Activated CD8-positive, alpha-beta memory T cell treated with anti-CD3 and anti-CD28 coated beads for 4 hours (primary cell): ENCODE measurements at places on chromosomes 3 and 15.

GRCh38 chr3:69647511-69648110 lies 91.7 kb upstream of the MITF start:
- DNase-seq = no peak

GRCh38 chr3:107985496-107985895 lies 105.3 kb downstream of the CD47 start:
- no peak for DNase-seq

DNA sequence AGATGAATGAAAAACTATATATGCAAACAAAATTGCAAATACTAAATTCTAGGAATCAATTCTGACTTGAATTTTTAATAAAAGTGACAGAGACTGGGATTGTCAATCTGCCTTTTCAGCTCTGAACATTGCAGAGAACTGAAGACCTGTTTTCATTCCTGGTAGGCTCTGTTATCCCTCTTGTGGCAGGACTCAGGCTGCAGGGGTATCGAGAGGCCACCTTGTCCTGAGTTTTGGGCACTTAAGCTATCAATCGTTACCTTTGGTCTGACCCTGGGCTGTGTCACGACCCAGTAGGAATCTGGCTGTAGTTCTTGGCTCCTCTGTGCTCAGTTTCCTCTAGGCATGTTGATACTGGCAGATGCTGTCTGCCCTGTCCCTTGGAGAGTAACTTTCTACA lies 238.0 kb downstream of the CACNA2D3 start:
- no peak for DNase-seq

DNA sequence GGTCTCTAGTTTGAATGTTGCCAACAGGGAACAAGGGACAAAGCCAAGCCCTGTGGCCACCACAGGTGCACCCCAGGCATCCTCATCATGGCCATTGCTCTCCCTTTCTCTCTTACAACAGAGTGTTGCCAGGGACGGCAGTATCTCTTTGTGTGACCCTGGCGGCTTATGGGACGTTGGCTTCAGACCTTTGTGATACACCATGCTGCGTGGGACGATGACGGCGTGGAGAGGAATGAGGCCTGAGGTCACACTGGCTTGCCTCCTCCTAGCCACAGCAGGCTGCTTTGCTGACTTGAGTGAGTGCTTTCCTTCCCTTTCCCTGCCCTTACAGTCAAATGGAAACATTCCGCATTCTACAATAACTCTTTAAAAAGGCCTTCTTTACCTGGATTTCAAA lies 38.2 kb downstream of the BOC start:
- no peak for DNase-seq

DNA sequence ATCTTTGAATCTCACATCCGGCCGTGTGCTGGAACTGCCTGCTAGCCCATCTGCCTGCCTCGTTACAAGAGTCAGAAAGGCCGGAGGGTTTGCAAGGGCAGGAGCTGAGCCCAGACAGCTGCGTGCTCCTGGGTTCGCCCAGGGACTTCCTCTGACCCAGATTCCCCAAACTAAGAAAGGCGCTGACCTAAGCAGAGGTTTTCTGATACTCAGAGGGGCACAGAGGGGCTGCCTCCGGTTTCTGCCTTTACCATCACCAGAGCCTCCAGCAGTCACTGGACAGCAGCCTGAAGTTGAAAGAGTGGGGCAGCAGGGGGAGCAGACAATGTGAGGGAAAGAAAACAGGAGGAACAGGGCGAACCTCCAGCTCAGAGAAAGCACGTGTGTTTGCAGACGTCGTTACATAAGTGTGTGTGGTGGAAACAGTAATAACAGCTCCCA lies 33.4 kb upstream of the RAD18 start:
- no peak for DNase-seq

DNA sequence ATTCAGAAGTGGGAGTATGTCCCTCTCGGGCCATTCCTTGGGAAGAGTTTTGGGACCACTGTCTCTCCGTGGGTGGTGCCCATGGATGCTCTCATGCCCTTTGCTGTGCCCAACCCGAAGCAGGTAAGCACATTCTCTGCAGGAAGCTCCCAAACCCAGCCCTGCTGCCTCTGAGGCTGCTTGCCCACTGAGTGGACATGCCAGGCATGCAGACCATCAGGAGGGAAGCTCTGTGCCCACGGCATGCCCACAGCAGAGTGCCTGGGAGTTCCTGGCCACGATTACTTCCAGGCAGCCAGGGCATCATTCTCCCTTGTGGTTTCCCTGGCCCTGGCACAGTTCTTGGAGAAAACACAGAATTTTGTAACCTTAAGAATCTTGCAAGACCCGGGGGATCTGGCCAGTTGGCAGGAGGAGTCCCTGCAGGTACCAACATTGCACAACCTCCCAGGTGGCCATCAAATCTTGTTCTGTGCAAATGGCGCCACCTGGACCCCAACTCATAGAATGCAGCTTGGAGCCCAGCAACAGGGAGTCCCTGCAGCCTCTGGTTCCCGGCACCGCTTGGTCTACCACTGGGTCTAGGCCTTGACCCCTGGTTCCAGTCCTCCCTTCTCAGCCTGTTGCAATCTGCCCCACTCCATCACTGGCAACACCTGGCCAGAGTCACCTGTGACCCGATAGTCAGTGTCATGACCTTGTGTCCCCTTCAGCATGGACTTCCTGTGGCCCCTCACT lies 20.4 kb downstream of the FAH start:
- peak; percentile 31 for DNase-seq

DNA sequence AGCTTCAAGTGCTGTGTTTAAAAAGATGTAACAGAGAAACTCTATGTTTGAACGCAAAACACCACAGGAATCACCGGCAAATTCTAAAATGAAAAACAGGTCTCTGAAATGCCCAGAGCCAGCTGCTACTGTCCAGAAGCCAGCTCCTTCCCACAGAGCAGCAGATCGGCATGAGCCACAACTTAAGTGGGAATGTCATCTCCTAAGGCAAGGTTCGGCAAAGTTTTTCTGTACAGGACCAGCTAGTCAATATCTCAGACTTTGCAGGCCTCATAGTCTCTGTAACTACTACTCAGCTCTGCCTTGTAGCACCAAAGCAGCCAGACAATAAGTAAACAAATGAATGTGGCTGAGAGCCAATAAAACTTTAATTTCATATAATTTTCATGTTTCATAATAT lies 4.9 kb downstream of the PLOD2 start:
- no peak for DNase-seq

DNA sequence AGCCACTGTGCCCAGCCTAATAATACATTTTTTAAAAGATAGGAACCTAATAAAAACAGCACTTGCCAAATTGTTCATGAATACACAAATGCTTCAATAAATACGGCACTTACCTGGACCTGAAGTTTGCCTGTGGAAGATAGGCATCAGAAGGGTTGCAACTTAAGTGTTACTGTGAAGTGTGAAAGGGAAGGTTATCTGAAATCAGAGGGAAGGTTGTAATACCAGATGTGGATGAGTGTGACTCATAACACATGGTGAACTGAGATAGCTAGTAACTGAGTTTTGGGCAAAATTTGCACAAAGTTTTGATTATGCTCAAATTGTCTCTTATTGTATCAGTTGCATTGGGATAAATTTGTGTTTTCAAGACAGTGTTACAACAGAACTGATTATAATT lies 68.0 kb downstream of the ATP11B start:
- no peak for DNase-seq

DNA sequence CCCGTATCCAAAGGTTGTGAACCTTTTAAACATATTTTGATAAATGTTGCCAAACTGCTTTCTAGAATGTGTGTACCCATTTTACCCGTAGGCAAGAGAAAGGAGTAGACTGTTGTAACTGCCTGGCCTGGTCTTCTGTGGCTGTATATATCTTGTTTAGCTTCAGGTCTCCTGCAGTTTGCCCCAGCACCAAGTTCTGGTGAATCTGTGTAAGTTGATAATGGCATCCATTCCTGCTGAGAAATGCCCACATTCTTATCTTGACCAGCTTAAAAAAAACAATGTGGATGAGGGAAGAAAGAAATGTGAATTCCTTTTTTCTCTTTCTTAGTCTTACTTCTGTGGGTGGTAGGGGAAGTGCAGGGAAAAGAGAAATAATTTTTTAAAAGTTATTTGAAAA lies 53.3 kb upstream of the TLE3 start:
- no peak for DNase-seq

GRCh38 chr3:170520996-170521395 lies 64.9 kb downstream of the SLC7A14 start:
- DNase-seq = no peak

DNA sequence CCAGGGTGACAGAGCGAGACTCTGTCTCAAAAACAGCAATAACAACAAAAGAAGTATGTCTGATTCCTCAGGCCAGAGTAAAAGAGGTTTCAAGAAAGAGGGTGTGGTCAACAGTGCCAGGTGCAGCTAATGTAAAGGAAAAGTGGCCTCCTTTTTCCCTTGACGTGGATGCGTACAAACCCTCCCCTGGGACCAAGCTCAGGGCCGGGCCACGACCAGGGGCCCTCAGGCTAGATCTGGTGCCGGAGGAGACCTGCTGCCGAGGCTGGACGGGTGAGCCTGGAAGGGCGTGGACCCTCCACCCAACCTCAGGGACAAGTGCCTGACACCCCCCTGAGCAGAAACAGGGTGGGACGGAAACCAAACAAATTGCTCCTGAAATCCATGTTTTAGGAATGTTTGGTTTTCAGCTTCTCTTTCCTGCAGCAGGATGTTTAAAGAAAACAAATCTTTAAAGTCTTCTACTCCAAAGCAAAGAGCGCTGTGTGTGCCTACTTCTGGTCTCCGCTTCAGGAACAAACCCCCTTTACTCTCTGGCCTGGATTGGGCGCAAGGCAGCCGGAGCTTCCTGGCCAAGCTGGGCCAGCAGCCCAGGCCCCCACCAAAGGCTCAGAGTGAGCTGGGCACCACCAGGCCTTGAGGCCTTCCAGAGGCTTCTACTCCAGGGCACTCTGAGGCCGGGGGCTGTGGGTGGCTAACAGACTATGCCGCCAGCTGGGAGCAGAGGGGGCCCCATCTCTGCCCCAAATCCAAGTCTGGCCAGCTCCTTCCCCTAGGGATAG lies 21.4 kb downstream of the ZDHHC19 start:
- DNase-seq = no peak

- no peak for DNase-seq
These were observed 4.8 kb downstream of the LCTL start for GRCh38 chr15:66560856-66561525.

DNA sequence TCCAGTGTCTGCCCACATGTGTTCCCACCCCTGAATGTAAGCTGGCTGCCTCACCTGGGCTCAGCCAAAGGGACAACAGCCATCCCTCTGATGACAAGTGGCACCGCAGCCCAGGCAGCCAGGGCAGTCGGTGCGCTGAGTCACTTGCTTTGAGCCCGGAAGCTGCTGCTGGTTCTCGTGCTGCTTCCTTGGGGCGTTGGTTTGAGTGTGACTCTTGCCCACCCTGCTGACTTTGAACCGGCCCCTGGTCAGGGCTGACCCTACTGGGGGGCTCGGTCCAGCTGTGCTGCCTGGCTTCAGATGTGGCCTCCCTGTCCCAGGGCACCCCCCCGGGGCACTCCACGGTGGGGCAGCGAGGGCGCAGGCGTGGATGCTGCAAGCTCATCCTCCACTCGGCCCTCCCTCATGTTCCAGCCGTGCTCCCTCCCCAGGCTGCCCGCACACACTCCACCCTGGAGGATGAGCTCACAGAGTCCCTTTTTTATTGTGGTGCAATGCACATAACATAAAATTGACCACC lies 62.1 kb downstream of the EFCAB12 start:
- no peak for DNase-seq

- no peak for DNase-seq
These were observed 40.1 kb upstream of the TAFA4 start for GRCh38 chr3:68972358-68972979.

- DNase-seq = no peak
These were observed 302.9 kb downstream of the TLE3 start for GRCh38 chr15:69794645-69795469.

- DNase-seq = no peak
These were observed 149.4 kb downstream of the WNT5A start for GRCh38 chr3:55337641-55338180.

DNA sequence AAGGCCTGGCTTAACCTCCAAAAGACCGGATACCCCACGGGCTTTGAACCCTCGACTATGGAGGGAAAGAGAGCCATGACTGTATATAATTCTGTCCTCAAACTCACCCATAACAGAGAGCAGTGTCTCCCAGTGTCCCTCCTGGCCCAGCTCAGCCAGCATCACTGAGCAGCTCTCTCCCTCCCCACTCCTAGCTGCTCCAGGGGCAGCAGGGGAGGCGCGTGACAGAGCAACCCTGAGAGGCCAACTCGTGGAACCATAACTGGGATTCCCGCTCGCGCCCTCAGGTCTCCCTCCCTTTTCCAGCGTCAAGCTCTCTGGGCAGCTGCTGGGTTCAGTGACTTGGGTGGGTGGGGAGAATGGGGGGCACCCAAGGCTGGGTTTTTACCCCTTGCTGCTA lies 561 bp upstream of the CPLX3 start:
- no peak for DNase-seq

DNA sequence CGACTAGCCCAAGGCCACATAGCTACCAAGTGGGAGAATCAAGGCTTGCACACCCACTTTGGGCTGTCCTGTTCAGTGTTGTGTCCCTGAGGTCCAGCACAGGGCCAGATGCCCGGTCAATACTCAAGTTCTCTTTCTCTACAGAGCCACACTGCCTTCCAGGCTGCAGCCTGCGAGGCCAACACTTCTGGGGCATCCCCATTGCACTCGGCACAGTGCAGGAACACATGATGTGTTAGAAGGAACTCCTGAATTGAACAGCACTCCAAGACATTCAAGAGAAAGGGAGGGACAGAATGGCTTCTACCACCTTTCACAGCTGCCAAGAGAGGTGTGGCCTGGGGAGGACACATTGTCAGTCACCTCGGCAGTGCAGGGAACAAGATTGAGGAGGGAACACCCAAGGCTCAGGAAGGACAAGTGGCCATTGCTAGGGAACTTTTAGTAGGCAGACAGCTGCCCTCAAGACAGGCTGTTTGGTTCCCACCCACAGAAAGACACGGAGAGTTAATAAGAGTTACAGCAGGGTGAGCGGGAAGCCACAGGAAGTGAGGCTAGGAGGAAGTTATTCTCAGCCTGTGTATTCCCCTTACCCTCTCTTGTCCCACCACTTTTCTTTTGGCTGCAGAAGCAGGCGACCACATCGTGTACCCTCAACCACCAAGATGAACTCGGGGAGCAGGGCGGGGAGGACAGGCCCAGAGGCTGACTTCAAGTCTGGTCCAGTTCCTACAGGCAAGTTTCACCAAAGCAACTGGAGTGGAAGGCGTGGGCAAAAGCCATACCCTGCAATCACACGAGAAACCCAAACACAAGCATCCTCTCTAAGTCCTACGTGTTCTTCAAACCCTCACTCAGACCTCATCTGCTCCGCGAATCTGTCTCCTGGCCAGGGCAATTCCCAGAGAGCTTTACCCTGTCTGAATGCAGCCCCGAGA lies 69.4 kb downstream of the SRGAP3 start:
- DNase-seq = no peak

- no peak for DNase-seq
These were observed 32.4 kb upstream of the MYO1E start for GRCh38 chr15:59405079-59405478.

GRCh38 chr15:82571722-82572222 lies 31.5 kb upstream of the RPS17 start:
- no peak for DNase-seq
